K562 (cell line): ENCODE measurements at places on chromosomes 16 and 17.

- no peak for DNase-seq
Observed at GRCh38 chr17:76154936-76155845, 14.1 kb upstream of the FOXJ1 start.

DNA sequence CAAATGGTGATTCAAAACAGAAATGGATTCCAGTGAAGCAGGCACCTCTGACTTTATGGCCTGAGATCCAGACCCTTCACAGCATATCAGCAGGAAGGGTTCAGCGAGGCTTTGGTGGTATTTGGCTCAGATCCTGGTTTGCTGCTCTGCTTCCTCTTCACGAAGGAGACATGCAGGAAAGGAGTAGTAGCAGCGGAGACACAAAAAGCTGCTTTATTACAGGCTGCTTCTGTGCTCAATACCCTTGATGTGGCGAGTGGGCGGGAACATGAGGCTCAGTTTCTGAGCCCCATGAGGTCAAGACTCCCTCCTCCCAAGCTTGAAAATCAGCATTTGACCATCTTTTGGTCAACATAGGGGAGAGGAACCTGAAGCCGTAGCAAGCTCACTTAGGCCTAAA, 213.3 kb upstream of the AXIN2 start:
- DNase-seq = no peak

- no peak for DNase-seq
Observed at GRCh38 chr17:46915596-46915995, 7.4 kb upstream of the GOSR2 start.

- DNase-seq = no peak
Observed at GRCh38 chr17:80796430-80796861, 195.2 kb upstream of the CHMP6 start.

GRCh38 chr16:57282510-57283213, 1.8 kb downstream of the PLLP start:
- DNase-seq = no peak

DNA sequence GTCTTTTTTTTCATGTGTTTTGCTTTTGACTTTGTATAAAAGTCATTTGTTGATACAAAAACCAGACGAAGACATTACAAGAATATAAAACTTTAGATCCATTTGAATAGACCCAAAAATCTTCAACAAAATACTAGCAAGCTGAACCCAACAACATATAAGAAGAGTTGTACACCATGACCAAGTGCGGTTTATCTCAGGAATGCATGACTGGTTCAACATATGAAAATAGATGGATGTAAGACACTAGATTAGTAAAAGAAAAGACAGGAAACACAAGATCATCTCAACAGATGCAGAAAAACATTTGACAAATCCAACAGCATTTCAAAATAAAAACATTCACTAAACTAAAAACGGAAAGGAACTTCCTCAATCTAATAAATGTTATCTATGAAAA, 69.0 kb downstream of the TBC1D16 start:
- DNase-seq = no peak

DNA sequence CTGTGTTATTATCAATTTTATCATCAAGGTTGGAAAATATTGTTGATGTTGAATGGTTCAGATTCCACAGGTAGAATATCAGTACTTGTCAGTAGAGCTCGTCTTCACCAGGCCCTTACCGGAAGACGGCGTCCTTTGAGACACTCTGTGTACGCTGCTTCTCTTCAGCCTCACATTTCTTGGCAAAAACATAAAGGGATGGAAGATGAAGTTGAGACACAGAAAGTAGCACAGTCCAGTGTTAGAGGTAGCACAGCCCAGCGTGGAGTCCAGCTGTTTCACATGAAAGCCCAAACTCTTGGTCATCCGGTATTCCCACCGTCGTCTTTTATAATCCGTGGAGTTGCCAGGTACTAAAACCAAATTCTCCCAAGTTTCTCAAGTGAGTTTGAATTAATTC, 30.4 kb downstream of the ATP2C2 start:
- DNase-seq = no peak

DNA sequence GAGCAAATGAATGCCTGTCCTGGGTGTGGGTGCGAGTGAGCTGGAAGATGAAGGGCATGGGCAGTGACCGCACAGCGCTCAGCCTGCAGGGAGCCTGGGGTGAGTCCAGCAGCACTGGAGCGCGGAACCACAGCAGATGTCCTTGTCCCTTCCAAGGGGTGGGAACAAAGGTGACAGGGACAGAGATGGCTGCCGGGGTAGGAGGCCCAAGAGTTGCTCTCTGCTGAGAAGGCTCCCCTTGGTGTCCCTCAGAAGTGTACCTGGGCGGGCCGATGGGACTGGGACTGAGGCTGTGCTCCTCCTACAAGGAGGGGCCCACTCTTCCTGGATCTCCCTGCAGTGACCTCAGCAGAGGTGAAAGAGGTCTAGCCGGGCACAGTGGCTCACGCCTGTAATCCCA, 7.6 kb upstream of the PGAP6 start:
- no peak for DNase-seq

- peak; percentile 96 for DNase-seq
Observed at GRCh38 chr17:41511116-41511515, 5.7 kb upstream of the KRT13 start.

GRCh38 chr17:71922439-71922838, 198.4 kb upstream of the SOX9 start:
- no peak for DNase-seq

GRCh38 chr16:73126525-73126853, 78.6 kb upstream of the ZFHX3 start:
- no peak for DNase-seq

DNA sequence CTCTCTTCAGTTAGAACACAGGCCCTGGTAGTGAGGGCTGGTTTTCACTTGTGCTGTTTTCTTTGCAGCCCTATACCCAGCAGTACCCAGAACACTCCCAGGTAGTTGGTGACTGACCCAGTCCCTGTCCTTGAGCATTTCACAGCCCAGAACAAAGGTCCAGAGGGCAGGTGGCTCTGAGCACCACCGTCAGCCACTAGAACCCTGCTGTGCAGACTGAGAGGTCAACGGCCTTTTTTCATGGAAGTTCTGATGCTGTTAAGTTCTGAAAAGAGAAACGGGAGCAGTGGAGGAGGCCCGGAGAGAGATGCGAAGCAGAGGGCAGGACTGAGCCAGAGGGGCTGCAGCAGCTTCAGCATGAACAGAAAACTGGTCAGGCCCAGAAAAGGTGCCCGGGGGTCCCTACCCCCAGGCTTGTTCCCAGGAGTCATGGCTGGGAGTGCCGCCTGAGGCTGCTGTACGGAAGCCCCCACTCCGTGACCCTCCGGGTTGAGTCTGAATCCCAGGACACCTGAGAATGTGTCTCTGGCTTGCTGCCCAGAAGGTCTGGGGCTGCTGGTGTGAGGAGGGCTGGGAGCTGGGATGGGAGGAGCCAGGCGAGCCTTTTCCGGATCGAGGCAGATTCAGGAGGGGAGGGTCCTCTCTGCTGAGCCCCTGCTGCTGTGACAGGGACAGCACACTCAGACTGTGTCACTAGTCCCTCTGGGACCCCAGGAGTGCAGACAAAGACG, 8.7 kb downstream of the ZNF276 start:
- no peak for DNase-seq

- peak; percentile 33 for DNase-seq
Observed at GRCh38 chr17:35766903-35767510, 6.3 kb downstream of the C17orf50 start.

- no peak for DNase-seq
Observed at GRCh38 chr17:67358612-67359011, 7.8 kb downstream of the PSMD12 start.

DNA sequence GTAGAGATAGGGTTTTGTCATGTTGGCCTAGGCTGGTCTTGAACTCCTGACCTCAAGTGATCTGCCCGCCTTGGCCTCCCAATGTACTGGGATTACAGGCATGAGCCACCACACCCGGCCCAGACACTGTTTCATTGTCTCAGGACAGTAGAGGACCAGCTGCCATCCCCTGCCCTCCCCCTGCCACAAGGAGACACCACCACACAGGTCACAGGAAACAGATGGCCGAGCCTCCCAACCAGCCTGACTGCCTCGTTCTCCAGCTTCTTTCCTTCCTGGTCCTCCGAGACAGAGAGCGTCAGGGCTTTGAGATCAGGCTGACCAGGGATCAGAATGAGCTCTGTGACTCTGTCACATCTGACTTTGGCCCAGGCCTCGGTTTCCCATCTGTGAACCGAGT, 20.8 kb upstream of the RNPS1 start:
- DNase-seq = no peak

DNA sequence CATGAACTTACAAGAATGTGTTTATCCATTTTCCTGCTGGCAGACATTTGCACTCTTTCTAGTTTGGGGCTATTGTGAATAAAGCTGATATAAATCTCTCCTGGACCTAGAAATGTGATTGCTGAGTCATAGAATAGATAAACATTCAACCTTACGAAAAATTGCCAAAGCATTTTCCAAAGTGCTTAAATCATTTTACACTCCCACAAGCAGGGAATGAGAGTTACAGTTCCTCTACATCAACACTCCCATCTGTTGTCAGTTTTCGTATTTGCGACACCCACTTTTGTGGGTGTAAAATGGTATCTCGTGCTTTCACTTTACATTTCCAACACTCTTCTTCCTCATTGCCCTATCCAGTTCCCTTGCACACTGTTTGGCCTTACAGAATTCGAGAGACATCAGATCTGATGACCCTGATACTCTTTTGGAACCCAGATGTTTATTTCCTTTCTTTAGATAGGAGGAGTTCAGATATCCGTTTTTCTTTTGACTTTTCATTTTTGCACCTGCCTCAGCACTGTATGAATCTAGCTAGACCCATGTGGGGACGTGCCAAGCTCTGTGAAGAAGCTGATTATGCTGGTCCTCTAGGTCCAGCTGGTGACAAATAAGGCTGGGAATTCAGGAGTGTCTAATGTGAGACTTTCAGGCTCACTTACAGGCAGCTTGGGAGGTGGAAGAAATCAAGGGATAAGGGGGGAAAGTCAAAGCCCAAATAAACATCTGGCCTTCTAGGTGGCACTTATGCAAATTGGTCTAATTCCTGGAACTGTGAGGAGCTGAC, 14.0 kb downstream of the SOX9 start:
- no peak for DNase-seq

DNA sequence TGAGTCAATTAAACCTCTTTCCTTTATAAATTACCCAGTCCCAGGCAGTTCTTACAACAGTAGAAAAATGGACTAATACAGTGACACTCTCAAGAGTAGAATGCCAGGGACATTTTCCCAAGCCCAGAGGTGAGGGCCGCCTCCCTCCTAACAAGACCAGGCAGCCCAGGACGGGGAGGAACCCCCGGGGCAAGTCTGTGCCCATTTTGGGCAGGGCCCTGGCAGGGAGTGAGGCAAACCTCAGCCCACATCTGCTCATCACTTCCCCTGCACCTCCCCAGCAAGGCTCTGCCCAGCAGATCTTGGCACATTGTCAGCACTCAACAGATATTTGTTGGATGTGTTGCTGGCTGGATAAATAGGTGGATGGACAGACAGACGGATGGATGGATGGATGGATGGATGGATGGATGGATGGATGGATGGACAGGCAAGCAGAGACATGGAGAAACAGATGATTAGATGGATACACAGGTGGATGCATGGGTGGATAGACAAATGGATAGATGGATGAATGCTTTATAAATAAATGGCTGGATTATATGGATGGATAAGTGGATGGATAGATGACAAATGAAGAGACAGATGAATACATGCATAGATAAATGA, 271.3 kb downstream of the PARN start:
- no peak for DNase-seq

DNA sequence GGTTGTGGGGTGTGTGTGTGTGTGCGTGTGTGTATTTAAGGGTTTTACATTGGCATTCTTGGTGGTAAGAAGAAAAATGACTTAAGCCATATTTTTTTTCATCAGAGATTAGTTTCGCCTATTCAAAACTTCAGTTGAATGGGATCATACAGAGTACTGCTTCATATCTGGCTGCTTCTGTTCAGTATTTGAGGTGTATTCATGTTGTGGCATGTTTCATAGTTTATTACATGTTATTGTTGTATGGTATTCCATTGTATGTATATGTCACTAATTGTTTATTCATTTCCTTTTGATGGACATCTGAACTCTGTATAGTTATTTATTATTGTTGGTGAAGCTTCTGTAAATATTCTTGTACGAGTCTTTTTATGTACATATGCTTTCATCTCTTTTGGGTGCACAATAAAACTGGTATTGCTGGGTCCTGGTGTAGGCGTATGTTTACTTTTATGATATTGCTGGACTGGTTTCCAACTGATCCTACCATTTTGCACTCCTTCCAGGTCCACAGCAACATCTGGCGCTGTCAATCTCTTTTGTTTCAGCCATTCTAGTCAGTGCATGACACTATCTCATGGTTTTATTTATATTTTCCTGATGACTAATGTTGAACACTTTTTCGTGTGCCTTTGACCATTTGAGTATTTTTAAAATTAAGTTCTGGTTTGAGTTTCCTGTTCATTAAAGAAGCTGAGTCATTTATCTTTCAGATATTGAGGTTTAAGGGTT, 77.4 kb upstream of the MAF start:
- DNase-seq = no peak

- peak; percentile 54 for DNase-seq
Observed at GRCh38 chr17:66373944-66374817, 71.8 kb downstream of the PRKCA start.

DNA sequence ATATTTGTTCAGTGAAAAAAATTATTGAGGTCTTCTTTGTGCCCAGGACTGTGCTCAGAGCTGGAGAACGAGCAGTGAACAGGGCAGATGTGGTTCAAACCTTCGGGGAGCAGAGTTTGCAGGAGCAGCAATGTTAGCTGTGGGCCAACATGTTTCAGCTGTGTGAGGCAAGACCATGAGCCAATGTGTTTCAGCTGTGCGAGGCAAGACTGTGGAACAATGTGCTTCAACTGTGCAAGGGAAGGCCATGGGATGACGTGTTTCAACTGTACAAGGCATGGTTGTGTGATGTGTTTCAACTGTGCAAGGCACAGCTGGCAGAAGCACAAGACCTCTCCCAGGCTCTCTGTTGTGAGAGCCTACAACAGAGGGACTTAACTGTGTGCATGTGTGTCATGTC, 35.2 kb upstream of the SDK2 start:
- no peak for DNase-seq

DNA sequence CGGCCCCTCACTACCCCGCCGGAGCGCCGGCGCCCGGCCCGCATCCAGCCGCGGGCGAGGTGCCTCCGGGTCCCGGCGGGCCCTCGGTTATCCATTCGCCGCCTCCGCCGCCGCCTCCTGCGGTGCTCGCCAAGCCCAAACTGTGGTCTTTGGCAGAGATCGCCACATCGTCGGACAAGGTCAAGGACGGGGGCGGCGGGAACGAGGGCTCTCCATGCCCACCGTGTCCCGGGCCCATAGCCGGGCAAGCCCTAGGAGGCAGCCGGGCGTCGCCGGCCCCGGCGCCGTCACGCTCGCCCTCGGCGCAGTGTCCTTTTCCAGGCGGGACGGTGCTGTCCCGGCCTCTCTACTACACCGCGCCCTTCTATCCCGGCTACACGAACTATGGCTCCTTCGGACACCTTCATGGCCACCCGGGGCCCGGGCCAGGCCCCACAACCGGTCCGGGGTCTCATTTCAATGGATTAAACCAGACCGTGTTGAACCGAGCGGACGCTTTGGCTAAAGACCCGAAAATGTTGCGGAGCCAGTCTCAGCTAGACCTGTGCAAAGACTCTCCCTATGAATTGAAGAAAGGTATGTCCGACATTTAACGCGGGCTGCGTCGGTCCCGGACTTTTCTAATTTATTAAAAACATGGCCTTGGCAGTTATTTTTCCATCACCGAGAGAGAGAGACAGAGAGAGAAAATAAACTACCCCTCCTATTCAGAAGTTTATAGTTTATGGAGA, 2.8 kb downstream of the IRX5 start:
- DNase-seq = no peak
